ENCODE measurements at places on chromosomes 16 and 17.

GRCh38 chr17:82080789-82081464 lies 15.3 kb upstream of the DUS1L start:
- no peak for DNase-seq

DNA sequence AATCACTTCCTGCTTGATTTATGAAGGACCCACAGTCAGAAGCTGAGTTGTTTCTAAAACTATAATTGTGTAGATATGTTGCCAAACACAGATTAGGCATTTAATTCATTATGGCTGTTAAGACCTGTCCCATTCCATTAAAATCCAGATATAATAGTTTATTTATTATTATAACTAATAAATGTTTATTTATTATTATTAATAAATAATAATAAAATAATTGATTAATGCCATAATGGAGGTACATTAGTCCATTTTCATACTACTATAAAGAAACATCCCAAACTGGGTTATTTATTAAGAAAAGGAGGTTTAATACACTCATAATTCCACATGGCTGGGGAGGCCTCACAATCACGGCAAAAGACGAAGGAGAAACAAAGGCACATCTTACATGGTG lies 1240.9 kb downstream of the CDH11 start:
- DNase-seq: no peak

GRCh38 chr17:27741361-27741861 lies 58.9 kb downstream of the NOS2 start:
- no peak for DNase-seq

DNA sequence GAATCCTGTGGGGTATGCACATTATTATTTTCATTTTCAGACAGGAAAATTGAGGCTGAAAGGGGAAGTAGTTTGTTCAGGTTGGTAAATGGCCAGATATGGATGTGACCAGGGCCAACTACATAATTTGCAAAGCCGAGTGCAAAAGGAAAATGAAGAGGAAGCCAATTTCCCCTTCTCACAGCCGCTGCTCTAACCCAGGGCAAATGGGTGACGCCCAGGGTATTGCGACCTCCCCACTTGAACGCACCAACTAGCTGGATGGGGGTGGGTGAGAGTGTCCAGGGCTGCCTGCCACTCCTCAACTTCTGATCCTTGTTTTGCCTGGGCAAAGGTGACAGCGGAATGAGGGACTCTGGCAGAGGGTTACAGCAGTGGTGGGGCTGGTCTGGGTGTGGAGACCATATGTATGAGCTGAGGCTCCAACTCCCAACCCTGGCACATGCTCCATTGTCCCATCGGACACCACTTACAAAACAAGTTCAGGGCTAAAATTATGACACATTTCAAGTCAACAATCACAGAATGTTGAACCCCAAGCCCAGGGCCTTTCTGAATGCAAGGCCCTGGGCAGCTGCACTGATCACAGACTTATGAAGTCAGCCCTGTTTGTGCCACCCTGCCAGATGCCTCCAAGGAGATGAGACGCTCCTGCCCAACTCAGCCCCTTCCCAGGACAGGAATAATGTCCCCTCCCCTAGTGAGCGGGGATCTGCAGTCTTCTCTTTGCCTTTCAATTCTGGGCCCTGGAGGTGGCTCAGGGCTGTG lies 1.7 kb downstream of the ANKRD40CL start:
- DNase-seq: no peak

- peak; percentile 42 for DNase-seq
Measured at GRCh38 chr16:17335826-17336529, 134.8 kb downstream of the XYLT1 start.

- DNase-seq: no peak
Measured at GRCh38 chr16:72021043-72021442, 12.5 kb downstream of the DHODH start.

- no peak for DNase-seq
Measured at GRCh38 chr17:57551321-57552079, 193.6 kb downstream of the CCDC182 start.

DNA sequence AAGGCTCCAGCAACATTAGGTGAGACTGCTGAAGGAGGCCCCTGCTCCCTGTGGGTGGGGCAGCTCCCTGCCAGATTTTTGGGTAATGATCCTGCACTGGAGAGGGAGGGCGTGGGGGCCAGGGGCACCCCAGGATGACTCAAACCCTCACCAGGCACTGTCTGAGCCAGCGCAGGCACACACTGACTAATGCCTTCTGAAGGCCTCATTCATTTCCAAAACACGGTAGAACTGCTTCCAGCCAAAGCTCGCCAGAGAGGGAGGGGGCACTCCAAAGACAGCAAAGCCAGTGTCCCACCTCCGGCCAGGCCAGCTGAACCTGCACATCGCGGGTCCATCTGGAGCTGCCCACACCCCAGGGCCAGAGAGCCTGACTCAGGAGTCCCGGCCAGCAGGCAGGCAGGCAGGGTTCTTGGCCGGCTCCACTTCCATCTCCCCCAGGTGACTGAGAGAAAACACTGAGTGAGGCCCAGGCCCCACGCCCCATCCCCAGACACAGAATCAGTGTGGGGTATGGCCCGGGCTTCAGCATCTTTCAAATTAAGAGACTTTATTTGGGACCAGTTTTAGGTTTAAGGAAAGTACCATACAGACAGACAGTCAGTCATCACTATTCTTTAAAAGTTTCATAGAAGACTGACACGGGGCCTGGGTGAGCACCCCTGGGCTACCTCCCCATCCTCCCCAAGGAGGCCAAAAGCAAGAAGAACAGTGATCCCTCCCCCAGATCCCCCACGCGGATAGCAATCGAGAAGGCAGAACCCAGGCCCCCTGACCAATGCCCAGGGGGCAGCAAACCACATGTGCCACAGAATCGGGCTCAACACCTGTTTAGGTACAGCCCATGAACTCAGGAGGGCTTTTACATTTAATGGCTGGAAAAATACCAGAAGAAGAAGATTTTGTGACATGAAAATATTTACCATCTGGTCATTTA lies 2.3 kb downstream of the PIEZO1 start:
- no peak for DNase-seq

- DNase-seq: no peak
Measured at GRCh38 chr17:77526728-77527350, 386.1 kb downstream of the SEC14L1 start.

DNA sequence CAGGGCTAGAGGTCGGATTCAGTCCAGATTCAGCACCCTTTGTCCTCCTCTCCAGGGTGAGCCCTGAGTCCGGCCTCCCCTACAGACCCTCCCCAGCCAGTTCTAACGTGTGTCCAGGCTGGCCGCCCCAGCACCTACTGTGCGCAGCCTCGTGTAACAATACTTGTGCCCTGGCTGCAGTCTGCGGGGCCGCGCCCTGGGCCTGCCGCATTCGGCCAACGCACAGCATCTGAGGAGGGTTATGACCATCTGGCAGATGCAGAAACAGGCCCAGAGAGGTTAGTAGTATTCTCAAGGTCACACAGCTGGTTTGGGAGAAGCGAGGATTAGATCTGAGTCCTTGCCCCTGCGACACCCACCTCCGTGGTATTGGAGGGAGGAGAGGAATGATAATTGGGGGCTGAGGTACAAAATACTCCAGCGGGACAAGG lies 968 bp downstream of the RIPOR1 start:
- DNase-seq: no peak

- no peak for DNase-seq
Measured at GRCh38 chr17:19651451-19652238, 3.1 kb downstream of the ALDH3A2 start.

- DNase-seq: no peak
Measured at GRCh38 chr16:85436636-85437165, 176.4 kb upstream of the GSE1 start.

GRCh38 chr17:61368832-61369450 lies 30.7 kb upstream of the TBX2 start:
- no peak for DNase-seq

DNA sequence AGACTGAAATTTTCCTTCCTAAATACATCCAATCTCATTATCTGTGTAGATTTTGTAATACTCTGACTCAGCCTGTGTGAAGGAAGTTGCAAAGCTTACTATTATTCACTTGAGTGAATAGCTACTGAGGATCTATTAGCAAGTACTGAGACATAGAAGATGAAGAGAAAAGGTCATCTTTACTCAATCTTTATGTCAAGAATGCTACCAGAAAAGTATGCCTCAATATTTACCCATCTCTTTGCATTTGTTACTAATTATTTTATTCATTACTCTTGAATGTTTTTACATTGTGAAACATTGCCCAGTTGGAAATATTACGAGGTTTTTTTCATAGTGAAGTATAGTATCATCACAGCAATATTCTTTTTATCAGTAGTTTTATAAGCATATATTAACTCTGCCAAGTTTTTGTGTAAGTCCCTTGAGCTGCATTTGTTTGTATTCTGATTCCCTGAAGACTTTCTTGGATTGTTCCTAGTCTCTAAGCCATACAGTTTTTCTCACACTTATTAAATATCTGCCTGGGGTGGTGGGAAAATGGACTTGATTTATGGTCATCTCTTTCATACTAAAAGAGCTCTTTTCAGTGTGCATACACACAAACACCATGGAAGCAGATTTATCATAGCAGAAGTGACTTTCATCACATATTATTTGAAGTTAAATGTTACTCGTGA lies 110.4 kb downstream of the MRTFB start:
- DNase-seq: no peak

- DNase-seq: no peak
Measured at GRCh38 chr16:167122-167690, 1.4 kb downstream of the HBM start.

DNA sequence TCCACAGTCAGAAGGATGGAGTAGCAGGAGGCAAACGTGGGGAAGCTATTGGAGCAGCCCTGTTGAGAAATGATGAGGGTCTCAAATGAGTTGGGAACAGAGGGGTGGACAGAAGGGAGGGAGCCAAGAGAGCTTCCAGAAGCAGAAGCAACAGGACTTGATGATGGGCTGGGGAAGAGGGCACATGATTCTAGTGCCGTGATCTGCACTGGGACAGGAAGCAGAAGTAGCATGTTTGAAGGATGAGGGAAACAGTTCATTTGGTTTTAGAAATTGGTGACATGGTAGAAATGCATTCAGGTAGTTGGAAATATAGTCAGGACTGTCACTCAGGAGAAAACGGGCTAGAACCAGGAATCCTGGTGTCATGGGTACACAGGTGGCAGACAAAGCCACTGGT lies 19.4 kb downstream of the EMP2 start:
- DNase-seq: no peak

DNA sequence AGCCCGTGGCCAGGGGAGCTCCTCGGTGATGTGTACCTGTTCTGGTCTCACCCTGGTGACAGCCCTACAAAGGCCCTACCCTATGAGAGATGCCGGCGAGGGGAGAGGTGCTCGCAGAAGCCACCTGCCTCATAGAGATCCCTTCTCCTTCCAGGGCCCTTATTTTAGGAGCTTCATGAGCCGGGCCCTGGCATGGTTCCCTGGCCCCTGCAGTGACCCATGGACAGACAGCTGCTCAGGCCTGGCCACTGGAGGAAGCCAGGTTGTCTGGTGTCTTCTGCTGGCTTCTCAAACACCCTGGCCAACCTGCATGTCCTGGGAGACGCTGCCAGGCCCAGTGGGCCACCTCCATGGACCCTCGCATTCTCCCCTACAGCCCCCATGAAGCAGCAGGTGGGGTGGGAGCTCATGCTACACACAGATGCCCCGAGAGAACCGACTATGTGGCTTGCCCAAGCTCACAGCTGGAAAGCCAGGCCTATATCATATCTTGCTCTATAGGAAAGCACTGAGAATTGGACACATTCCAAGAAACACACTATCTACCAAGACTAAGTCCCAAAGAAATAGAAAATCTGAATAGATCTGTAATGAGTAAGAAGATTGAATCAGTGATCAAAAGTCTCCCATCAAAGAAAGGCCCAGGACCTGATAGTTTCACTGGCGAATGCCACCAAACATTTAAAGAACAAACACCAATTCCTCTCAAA lies 7.2 kb upstream of the AATK start:
- DNase-seq: no peak

DNA sequence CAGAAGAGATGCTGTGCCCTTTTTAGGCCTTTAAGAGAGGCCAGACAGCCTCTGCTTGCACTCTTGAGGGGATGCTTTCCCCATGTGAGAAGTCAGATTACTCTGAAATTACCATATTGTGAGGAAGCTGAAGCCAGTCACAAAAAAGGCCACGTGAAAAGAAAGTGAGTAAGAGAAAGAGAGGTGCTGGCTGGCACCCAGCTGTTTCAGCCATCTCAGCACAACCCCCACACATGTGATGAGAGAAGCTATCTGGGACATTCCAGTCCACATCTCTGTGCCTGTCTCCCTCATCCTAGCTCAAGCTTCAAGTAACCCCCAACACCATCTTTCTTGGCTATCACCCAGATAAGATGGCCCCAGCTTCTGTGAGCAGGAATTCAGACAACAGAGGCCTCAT lies 131.4 kb downstream of the HS3ST2 start:
- no peak for DNase-seq

DNA sequence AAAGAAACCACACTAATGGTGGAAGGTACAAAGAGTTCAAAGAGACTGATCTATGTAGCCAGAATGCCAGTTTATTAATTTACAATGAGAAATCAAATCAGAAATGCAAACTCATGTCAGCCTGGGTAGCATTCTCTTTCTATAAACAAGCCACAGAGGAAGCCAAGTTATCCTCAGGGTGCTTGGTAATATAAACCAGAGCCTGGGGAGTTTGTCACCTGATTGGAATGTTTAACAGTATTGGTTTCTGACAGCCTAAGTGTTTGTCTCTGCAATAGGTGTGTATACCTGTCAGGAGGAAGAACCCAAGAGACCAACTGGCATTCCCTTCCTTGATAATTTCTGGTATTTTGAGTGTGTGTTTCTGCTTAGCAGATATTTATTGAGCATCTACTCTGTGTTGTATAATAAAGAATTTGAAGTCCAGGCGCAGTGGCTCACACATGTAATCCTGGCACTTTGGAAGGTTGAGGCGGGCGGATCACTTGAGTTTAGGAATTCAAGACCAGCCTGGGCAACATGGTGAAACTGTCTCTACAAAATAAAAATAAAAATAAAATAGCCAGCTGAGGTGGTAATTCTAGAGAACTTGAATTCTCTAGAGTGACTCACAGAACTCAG lies 3.1 kb upstream of the C17orf58 start:
- no peak for DNase-seq

GRCh38 chr16:27950206-27950887 lies 113.2 kb downstream of the GSG1L start:
- no peak for DNase-seq

GRCh38 chr17:45129940-45130680 lies 2.2 kb downstream of the PLCD3 start:
- DNase-seq: no peak
